Activated CD4-positive, alpha-beta T cell treated with anti-CD3 and anti-CD28 coated beads, Interleukin-10, Interleukin-2, amounts not matched to agents 100 ng/mL and 50 ng/mL, durations not matched to agents 16 hours and 8 hours (primary cell): ENCODE measurements at places on chromosomes 3 and 15.

GRCh38 chr3:4419920-4420319 lies 47.1 kb downstream of the SUMF1 start:
- DNase-seq, result no peak

GRCh38 chr3:195810455-195810845 lies 1.3 kb downstream of the MUC4 start:
- no peak for DNase-seq

GRCh38 chr3:32842987-32843386 lies 25.2 kb downstream of the TRIM71 start:
- no peak for DNase-seq

- DNase-seq, result no peak
Measured at GRCh38 chr15:49530092-49530491, 90.5 kb downstream of the FAM227B start.

GRCh38 chr15:65806397-65806796 lies 14.3 kb upstream of the DENND4A start:
- DNase-seq, result no peak

GRCh38 chr3:99134986-99135385 lies 233.5 kb upstream of the DCBLD2 start:
- DNase-seq, result no peak

- DNase-seq, result peak; percentile 64
Measured at GRCh38 chr3:122076491-122077292, 21.5 kb downstream of the CD86 start.
